Caki2 (cell line): ENCODE measurements at places on chromosomes 3 and 15. TPM values are rescaled to one million over a fixed set of nuclear protein-coding genes. Genes with fewer than 3 reads are reported as not detected.

- DNase-seq, result no peak
Measured at GRCh38 chr3:134355416-134355815, 18.8 kb downstream of the AMOTL2 start.

DNA sequence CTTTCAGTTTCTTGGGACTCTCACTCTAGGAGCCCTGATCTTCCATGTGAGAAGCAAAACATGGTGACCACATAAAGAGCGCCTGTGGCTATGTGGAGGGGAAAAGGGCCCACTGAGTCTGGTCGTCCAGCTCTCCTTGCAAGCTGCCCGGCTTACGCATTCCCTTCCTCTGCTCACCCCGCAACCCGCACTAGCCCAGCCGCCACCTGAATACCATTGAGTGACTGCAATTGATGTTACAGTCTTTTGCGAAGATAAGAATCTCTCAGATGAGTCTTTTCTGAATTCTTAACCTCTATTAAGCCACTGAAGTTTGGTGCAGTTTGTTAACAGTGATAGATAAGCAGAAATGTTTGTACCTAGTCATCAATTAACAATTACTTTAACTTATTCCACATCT is 589.0 kb upstream of the DPPA4 start:
- peak; percentile 38 for DNase-seq

DNA sequence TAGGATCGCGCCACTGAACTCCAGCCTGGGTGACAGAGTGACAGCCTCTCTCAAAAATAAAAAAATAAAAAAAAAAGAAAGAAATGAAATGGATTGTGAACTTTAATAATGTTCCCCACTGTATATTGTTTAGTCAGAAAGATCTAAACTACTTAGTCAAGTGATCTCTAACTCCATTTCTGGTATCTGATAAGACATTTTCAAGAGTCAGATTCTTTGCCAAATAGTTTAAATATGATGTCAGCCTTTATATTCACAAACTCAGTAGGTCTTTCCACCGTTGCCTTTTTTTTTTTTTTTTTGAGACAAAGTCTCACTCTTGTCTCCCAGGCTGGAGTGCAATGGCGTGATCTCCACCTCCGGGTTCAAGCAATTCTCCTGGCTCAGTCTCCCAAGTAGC is 29.0 kb upstream of the OSBPL11 start:
- no peak for DNase-seq

- DNase-seq, result no peak
Measured at GRCh38 chr3:4552811-4553210, 59.7 kb downstream of the ITPR1 start.

Gene ZIC1
- total RNA-seq, result not detected in 2 replicates

Gene PPP1R14D
- not detected in 2 replicates for total RNA-seq
